ENCODE measurements at places on chromosomes 12 and 14.

GRCh38 chr12:120583478-120584030 lies 2.4 kb upstream of the POP5 start:
- no peak for DNase-seq

DNA sequence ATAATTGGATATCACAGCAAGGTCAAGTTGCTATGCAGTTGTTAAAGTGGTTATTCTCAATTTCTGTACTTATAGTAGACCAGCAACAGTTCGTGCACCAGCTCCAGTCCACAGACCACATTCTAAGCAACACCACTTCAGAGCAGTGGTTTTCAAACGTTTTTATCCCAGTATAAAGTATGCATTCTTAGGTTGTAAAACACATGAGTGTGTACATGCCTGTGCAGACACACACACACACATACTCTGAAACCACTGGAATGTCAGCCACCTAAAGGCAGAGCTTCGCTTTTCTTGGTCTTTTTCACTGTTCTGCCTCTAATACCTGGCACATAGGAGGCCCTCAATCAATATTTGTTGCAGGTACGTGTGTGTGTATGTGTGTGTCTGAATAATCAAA lies 22.2 kb upstream of the C12orf71 start:
- DNase-seq = no peak

DNA sequence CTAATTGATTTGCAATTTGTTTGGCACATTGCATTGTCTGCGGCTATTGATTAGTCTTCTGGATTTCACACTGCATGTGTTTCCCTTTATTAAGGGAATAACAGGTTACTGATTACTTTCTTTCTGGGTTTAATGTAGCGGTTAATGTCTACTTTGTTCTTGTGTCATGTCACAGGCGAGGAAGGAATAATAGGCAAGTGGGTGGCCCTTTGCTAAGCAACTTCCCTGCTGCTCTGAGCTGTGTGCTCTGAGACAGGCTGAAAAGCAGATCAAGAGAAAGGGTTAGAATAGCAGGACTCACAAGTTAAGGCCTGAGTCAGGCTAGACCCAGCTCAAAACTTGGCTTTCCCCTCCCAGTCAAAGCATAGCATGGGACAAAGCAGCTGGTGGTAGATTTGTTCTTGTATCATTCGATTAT lies 77.2 kb downstream of the NKX2-1 start:
- no peak for DNase-seq

GRCh38 chr12:75047885-75048525 lies 161.6 kb downstream of the KCNC2 start:
- DNase-seq = no peak

DNA sequence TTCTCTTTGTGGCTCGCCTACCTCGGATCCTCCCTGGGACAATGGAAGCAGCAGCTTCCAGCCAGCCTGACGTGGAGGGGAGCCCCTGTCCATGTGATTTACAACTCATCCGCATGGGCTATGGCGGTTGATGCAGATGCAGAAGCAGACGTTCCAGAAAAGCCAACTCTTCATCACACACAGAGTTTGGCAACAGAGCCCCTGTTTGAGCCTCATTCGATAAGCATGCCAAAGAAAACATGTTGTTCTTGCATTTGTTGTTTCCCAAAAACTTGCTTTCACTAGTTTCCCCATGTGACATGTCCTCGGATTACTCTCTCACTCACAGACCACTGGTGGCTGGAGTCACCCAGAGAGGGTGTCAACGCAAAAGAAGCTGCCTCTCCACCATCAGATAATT lies 16.4 kb upstream of the TC2N start:
- no peak for DNase-seq

DNA sequence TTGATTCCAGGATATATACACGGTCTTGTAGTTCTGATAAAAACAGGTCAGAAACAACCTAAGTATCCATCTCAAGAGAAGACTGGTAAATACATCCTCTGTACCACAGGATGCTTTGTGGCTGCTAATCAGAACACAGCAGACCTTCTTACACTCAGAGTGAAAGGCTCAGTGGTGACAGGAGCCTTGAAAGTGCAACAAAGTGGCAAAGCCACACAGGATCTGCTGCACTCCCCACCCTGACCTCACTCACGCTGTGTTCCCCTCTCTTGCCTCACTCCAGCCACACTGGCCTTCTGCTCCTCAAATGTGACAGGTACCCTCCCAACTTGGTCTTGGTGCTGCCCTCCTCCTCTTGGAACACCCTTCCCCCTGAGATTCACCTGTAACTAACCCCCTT lies 98.1 kb upstream of the GRIP1 start:
- DNase-seq = no peak

DNA sequence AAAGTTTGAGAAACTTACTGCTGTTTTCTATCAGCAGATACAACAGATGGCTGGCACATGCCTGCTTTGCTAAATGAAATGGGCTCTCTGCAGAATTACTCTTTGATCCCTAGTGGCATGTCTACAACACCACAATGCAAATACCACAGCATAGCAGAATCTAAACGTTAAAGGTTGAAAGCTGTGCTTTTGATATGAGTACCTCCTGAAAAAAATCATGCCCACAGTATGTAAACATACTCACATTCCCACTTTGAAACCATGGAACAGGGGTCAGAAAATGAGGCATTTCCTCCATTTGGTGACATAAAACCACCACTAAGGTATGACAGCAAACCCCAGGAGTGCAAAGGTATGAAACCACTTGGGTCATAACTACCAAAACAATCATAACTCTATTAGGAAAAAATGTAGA lies 7.5 kb downstream of the WIF1 start:
- no peak for DNase-seq

DNA sequence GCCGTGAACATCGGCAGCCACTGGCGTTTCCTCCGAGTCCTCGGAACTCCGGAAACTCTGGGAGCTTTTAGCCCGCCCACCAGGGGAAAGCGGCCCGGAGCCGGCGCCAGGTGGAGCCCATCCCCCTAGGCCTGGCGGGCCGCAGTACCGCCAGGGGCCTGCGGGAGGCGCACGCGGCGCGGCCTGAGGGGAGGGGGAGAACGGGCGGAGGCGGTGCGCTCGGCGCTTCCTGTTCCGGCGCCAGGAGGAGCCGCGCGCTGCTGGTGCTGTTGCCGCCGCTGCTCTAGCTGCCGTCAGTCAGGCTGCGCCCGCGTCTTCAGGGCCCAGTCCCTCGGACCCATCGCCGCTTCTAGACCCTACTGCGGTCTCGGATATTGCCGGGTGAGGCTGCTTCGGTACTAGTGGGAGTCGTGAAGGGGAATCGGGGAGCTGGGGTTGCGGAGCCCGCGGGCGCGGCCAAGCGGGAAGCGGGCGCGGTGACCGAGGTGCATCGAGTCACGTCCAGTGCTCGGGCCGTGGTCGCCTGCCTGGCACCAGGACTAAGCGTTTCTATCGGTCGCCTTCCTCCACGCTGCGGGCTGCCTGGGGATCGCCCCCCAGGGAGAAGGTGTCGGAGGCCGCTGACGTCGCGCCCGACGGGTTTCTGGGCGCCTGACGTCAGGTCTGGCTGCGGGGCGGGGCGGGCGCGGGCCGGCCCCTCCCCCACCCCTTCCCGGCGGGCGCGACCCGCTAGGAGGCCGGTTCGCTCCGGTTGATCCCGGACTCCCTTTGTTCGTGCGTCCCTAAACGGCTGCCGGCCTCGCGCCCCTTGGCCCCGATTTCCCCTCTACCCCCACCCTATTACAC lies at the start of gene MAPK1IP1L:
Gene MAPK1IP1L, plus strand, starts transcription at position 225 of the 846 bp plus-strand sequence. CDS start 10,037 bp downstream, outside the sequence.
- peak; percentile 89 for DNase-seq

DNA sequence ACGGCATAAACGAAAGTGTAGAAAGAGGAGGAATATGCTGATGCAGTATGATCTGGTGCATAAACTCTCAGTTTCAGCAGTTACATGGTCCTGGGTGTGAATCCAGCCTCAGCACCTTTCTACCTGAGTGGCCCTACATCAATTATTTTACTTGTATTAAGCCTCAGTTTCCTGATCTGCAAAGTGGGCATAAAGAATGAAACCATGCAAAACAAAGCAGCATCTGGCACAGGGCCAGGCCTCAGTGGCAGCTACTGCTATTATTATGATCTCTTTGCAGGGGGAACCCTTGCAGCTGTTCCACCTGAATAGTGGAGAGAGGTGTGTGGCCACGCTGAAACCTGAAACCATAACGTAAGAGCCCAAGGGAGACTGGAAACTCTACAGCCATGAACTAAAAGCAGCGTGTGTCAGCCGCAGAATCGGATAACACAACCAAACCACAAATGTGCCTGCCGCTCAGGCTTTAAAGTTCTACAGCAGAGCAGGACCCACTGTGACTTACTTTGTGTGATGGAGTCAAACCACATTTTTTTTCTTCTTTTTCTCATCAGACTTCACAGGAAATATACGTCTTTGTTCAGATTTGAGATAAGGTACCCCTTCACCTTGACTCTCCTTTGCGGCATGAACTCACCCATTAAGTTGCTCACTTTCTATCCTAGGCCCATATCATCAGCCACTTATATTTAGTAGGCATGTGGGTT lies 29.2 kb upstream of the FOS start:
- DNase-seq = no peak

- DNase-seq = no peak
Measured at GRCh38 chr12:52022841-52023181, 16.1 kb downstream of the TAMALIN start.

DNA sequence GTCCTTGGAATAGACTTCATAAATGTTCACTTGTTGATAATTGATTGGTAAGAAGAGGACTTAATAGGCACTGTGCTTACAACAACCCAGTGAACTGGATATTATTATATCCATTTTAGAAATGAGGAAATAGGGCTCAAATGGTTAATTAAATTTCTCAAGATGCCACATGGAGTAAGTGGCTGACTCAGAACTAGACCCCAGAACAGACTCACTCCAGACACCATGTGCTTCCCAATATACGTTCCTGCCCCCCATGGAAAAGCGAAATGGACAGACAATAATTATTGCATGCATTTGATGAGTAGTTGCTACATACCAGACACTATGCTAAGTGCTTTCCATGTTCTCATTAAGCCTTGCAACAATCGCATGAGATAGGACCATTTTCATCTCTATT lies 895 bp upstream of the ANKS1B start:
- DNase-seq = no peak
